ENCODE measurements at places on chromosomes 13 and 19.

DNA sequence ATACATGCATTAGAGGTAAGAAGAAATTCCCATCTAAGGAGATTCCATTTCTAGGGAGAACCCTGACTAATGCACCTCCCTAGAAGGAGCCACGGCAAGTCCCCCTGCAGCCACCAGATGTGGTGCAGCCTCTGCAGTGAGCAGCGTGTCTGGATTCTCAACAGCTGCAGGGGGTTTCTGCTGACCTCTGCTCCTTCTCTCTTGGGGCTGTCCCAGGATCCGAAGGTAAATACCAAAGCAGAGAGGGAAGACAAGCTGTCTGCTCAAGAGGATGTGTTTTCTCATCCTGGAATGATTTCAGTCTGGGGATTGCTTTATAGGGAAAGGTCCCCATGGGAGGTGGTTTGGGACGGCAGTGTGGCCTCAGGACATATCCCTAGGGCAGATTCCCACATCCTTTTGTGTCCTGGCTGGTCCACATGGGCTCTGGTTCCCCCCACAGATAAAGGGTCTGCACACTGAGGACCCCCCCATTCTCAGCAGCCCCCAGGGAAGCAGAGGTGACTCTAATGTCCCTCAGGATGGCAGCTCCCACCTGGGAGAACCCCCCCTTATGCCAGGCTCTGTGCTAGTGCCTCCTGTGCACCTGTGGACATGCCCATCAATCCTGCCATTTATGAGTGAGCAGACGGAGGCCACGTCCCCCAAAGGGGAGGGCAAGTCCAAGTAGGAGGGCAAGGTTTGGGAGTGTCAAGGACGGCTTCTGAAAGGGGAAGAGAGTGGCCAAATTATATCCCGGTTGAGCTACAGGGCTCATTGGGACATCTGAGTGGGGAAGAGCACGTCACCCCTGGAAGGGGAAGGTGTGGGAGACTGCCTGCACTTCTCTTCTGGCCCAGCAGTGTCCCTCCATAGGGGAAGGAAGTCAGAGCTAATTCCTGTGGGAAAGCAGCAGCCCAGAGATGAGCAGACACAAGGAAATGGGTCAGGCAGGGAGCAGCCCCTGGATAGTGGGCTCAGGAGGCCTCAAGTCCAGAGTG, 10.2 kb upstream of the OR10H5 start:
- DNase-seq, result no peak

- DNase-seq, result no peak
These were observed 34.4 kb downstream of the CAPN12 start for GRCh38 chr19:38709671-38710415.

- DNase-seq, result peak; percentile 59
These were observed 780 bp upstream of the GTF2F2 start for GRCh38 chr13:45119469-45119990.

DNA sequence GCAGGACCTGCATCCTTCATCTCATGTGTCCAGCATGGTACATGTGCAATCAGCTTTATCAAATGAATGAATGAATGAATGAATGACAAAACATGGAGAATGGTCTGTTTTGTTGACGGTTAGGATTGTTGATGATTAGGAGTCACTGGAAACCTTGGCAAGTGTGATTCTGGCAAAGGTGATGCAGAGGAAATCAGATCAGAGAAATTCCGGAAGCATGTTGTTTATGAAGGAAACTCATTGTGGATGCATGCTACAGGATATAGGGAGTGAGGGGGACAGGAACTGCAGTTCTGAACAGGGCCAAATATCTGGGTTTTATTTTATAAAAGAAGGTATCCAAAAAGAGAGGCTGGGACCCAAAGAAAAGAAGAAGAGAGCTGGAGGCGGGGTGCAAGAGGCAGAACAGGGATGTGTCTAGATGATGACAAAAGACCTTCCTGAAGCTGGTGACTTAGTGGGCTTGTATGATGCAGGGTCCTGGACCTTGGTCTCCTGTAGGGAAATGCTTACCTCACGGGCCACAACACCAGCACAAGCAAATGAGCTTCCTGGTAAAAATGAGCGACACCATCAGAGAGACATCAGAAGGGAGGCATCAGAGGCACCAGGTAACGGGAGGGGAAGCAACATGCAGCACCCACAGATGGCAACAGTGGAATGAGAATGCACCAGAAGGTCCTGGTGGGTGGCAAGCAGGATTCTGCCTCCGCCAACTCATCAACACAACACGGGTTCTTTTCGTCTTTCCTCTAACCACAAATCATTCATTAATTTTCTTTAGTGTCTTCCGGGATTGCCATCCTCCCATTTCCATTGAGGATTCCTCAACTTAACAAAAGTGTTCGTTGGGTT, 159.6 kb downstream of the FOXO1 start:
- no peak for DNase-seq

GRCh38 chr13:76638882-76639281, 247.3 kb downstream of the KCTD12 start:
- peak; percentile 5 for DNase-seq

DNA sequence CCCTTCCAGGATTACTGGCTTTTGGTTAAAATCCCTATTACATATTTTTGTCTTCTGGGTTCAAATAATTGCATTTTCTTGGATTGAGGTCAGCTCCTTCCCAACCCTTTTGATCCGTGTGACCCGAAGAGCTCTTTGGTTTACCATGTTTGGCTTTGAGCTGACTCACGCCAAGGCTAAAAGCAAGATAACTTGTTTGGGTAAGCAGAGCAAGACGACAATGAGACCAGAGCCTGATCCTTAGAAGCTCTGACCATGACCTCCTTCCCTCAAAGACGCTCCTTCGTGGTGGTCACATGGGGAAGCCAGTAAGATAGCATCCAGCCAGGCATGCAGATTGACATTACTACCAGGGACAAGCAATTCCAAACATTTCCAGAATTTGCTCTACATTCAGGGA, 153.8 kb downstream of the DCT start:
- DNase-seq, result no peak

DNA sequence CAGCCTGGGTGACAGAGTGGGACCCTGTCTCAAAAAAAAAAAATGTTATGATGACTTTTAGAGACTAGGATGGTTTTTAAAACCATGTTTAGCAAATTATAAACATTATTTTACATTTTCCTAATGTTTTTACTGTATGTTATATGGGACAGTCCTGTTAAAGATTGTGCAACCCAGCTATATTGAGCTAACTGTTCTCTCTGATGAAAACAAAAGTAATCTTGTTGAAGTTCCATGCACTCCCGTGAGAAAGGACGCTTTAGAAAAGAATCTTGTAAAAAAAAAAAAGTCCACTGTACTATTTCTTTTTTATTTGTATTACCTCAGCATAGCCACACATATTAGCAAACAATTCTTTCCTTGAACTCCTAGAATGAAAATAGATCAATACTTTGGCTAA, 451.2 kb downstream of the DCT start:
- no peak for DNase-seq

DNA sequence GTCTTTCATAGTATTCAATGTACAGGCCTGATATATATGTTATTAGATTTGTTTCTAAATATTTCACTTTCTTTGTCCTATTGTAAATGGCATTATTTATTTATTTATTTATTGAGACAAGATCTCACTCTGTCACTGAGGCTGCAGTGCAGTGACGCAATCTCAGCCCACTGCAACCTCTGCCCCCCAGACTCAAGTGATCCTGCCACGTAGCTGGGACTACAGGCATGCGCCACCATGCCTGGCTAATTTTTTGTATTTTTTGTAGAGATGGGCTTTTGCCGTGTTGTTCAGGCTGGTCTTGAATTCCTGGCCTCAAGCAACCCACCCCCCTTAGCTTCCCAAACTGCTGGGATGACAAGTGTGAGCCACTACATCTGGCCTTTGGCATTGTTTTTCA, 5.4 kb upstream of the GAS6 start:
- no peak for DNase-seq

DNA sequence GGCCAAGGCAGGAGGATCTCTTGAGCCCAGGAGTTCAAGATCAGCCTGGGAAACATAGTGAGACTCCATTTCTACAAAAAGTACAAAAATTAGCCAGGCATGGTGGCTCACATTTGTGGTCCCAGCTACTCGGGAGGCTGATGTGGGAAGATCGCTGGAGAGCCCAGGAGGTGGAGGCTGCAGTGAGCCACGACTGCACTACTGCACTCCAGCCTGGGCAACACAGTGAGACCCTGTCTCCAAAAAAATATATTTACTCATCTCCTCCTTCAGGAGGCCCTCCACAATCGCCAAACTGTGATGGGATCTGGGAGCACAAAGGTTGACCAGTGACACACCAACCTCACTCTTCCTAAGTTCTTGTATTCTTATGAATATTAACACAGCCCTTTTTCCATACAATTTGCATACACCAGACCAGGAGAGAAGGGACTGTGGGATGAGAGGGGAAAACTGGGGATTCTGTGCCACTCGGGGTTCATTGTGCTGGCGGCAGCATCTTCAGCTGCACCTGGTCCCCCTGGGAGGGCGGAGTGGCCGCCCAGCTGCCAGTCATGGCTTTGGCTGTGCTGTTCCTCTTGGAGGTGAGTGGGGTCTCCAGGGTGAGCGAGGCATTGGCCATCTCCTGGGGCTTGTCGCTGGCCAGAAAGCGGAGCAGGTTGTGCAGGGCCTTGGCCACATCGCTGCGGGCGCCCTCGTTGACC, 5.8 kb upstream of the OPA3 start:
- DNase-seq, result no peak

- DNase-seq, result no peak
These were observed 3.2 kb downstream of the PRX start for GRCh38 chr19:40410030-40410389.

GRCh38 chr19:34475026-34475974, 6.3 kb upstream of the WTIP start:
- DNase-seq, result peak; percentile 87

- DNase-seq, result peak; percentile 96
These were observed at the start of gene RPL28 for GRCh38 chr19:55385724-55386492. TSS of gene RPL28 (plus strand) at chr19:55385932. CDS start at chr19:55386358, 426 bp downstream.

GRCh38 chr13:50629966-50630365, 213.5 kb downstream of the DLEU7 start:
- no peak for DNase-seq

DNA sequence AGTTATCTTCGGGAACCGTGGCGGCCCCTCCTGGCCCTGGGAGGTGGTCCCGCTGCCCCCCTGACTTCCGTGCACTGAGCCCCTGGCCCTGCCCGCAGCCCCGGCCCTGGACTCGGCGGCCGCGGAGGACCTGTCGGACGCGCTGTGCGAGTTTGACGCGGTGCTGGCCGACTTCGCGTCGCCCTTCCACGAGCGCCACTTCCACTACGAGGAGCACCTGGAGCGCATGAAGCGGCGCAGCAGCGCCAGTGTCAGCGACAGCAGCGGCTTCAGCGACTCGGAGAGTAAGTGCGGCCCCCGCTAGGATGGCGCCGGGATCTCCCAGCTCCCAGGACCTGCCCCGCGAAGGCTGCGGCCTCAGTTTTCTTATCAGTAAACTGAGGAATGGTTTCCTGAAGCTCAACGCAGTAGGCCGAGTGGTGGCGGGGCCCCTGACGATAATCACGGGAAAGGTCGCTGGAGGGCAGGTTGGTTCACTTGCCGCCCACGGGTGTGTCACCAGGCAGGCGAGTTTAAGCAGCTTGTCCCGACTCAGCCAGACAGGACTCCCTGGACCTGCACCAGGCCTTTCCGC, 924 bp downstream of the RGCC start:
- DNase-seq, result no peak

DNA sequence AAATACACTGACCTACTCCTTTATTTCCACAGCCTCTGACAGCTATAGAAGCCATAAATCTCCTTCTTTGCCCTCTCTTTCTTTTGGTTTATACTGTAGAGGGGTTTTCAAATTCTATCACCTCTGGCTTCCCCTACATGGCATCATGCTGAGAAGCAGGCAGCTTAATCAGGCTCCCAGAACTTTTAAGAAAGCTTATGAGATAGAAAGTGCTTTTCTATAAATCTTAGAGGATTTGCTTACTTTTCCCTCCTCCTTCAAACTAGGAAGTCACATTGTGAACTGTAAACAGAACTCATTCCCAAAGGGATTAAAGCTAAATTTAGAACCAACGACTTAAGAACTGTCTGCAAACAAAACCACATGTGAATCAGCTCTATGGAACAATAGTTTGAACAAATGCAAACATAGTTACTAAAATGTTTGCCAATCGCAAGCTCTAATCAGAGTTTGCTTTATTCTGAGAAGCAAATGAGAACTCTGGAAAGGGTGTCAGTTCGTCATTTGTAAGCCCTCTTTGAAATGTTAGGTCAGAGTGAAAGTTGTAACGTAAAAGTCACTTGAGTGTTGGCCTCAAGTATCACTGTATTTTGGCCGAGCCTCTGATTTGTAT, 344.1 kb downstream of the RFC3 start:
- DNase-seq, result peak; percentile 93

- DNase-seq, result no peak
These were observed 185.8 kb downstream of the B3GLCT start for GRCh38 chr13:31385540-31385939.

DNA sequence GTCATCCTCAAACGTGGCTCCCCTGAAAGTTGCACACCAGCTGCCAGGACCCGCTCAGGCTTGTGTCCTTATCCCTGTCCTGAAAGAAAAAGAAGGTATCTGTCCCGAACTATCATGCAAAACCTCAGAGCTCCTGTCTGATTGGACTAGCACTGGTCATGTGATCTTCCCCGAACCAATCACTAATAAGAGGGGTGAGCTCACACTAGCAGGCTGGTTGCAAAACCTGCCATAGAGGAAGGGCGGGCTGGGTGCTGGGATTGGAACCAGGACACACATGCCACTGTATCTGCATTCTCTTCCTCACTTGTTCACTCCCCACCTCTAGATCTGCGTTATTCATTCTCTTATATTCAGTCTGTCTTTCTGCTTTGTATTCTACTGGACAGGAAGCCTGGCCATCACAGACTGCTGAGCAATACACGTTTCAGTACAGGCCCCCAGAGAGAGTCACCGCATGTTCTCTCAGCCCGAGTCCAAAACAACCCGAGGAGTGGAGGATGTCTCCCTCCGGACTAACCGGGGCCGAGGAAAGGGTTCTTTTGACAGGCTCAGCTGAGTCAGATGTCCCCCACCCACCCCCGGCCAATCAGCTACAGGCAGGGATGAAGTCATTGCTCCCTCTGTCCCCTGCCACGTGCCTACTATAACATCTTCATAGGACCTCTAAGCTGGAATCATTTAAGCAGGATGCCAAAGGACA, 97.7 kb downstream of the SIPA1L3 start:
- DNase-seq, result peak; percentile 97

DNA sequence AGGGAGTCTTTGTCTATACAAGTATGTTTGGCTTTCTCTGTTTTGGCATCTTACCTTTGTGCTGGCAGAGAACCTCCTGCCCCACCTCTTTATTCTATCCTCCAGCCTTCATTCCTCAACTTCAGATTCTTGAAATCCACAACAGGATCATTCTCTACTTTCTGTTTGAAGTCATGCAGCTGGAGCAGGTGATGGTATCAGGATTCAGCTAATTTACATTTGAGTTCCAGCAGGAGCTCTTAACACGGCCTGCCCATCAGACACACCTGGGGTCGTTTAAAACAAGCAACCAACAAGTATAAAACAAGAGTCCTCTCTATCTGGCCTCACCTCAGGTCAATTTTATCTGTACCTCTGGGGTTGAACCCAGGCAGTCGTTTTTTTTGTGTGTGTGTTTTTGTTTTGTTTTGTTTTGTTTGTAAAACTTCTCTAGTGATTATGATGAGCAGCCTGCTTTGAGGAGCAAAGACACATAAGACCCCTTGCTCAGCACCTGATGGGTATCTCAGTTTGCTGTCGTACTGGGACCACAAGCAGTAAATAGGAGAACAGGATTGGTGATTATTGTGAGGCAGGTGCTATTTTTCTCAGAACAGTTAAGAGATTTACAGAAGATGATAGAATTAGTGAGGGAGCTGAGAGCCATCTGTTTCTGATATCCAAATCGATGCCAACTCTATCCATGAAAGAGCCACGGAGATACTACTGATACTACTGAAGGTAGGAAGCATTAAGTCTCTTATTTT, 78.4 kb downstream of the GPC6 start:
- no peak for DNase-seq

Measured in AG10803 (cell line).